ENCODE measurements at places on chromosomes 5 and 9.

- no peak for DNase-seq
Observed at GRCh38 chr9:35367451-35367850, 122.5 kb upstream of the RUSC2 start.

GRCh38 chr9:5453004-5453403 is 2.7 kb downstream of the CD274 start:
- no peak for DNase-seq

- no peak for DNase-seq
Observed at GRCh38 chr9:6641961-6642360, 3.6 kb downstream of the GLDC start.

GRCh38 chr5:5350101-5350500 is 72.4 kb upstream of the ICE1 start:
- DNase-seq: no peak

DNA sequence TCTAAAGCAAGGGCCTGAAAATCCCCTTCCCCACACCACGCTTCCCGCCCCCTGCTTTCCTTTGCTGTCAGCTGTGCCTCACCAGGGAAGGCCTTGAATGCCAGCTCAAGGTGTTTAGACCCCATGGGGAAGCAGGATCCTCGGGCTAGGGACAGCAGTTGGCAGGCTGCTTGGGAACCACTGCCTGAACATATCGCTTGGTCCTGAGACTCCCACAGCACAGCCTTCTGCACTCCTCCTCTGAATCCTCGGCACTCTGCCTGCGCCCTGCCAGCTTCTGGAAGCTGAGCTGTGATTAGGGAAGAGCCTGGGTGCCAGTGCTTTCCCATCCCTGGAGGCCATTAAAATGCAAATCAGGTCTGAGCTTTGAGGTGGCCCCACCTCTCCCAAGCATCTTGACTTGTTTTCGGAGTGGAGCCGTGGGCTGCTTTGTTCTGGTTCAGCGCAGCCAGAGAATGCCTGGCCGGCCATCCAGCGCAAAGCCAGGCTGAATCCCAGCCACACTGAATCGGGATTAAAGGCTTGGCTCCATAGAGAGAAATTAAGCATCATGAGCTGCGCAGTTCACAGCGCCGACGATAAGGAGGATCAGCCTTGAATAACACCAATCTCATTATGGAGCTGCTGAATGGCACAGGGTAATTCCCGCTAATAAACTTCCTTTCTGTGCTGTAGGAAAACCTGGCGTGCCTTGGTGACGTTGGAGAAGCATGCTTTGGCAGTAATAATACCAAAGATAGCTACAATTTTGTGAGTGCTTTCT is 40.0 kb downstream of the AMBP start:
- DNase-seq: no peak

DNA sequence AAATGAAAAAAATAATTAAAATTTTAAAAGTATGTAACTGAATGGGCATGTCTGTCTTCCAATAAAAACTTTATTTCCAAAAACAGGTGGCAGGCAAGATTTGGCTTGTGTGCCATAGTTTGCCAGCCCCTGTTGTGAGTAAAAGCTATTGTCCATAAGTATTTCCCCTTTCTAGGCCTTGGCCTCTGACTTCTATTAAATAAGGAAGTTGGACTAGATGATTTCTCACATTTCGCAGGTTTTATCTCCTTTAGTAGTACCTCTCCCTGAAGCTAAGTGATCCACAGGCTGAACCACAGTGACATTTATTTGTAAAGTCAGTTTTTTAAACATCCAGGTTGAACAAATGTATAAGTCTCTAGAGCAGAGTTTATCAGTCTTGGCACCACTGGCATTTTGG is 41.3 kb downstream of the RECK start:
- peak; percentile 70 for DNase-seq

DNA sequence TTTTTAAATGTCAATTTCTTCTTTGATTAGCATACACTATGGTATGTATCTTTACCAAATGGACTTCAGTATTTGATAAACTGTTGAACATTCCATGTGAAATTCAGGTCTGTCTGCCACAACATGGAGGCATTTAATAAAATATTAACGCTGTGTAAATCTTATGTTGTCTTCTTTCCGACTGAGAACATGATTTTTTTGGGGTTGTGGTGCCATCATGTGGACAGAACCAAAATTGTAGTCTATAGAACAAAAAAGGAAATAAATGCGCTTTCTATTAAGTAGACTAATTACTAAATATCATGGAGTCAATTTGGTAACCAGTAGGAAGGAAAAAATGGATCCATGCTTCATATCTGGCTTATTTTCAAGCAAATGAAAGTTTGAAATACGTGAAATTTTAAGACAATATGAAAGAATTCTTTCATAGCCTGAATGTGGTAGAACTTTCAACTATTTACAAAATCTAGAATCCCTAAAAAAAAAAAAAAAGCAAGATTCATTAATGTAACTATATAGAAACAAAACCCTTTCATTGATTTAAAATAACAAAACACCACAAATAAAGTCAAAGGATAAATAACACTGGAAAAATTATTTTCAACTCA is 2.8 kb upstream of the PLK2 start:
- DNase-seq: peak; percentile 79

DNA sequence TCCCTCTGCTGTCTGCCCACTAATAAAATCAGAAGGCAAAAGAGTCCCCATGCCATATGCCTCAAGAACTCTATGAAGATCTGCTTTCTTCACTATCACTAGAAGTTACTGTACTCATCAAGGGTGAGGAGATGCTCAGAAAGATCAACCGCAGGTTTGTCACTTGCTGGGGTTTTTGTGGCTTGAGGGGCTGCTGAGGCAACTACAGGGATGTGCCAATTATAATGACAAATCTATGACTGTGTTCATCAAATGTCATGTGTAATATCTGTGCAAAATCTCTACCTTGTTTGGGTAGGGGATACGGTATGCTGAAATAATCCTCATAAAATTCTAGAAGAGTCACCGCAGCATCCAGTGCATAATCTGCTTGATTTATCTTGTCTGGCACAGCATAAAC is 13.0 kb downstream of the ERAP1 start:
- no peak for DNase-seq

DNA sequence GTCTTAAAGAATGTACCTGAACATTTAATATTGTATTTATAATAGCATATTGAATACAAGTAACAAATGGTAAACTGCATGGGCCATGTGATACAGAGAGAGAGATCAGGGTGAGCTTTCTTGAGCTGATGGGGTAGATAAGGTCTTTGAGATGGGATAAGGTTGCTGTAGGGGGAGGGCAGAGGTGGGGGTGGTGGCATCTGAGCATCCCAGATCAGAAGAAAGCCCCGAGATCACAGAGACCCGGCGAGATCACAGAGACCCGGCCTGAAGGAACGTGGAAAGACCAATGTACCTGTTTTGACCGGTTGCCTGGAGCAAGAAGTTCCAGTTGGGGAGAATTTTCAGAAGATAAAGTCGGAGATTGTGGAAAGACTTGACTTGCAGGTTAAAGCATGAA is 6.6 kb downstream of the SMARCA2 start:
- no peak for DNase-seq

DNA sequence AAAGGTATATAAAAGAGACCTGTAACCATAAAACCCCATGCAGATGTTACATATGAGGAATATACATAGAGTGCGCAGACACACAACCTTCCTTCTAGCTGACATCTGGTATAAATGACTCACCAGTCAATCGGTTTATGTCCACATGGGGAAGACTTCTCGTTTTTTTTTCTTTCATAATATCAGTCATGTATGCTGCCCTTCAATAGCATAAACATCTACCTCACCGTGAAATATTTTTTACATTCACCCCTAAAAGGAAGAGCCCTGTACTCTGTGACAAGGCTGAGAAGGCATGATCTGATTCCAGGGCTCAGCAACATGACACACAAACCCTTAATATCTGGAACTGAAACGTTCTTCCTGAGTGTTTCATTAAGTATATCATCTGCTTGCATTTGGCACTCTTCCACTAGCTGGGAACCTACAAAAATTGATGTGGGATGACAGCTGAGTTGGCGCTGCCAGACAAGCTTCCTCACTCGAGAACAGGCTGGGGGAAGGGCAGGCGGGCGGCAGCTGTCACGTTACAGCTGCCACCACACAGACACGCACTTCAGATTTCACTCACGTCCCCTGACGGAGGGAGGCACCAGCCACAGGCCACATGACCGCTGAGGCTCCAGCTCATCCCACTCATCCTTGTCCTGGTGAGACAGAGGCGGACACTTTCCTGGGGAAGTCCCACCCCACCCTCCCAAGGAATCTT is 74.2 kb downstream of the SHB start:
- DNase-seq: peak; percentile 98

DNA sequence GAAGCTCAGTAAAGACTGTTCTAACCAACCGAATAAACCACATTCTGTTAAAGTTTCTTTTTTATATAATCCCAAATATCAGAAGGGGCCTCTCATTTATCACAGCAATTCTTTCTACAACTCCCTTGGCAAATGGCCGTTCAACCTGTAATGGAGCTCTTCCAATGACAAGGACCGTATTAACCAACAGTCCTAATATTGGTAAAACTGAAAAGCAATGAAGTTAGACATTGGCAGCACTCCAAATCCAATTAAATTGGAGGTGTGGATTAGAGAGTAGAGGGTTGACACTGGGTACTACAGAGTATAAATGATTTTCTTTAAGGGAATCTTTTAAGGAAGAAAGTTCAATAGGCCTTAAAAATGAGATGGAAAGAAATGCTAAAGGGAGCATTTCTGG is 842 bp downstream of the TMED7 start:
- no peak for DNase-seq

- no peak for DNase-seq
Observed at GRCh38 chr5:82560561-82560960, 282.4 kb upstream of the RPS23 start.

- no peak for DNase-seq
Observed at GRCh38 chr5:83540105-83540504, 68.6 kb downstream of the VCAN start.

GRCh38 chr9:6006749-6007057 is 8.7 kb downstream of the RANBP6 start:
- DNase-seq: peak; percentile 91

DNA sequence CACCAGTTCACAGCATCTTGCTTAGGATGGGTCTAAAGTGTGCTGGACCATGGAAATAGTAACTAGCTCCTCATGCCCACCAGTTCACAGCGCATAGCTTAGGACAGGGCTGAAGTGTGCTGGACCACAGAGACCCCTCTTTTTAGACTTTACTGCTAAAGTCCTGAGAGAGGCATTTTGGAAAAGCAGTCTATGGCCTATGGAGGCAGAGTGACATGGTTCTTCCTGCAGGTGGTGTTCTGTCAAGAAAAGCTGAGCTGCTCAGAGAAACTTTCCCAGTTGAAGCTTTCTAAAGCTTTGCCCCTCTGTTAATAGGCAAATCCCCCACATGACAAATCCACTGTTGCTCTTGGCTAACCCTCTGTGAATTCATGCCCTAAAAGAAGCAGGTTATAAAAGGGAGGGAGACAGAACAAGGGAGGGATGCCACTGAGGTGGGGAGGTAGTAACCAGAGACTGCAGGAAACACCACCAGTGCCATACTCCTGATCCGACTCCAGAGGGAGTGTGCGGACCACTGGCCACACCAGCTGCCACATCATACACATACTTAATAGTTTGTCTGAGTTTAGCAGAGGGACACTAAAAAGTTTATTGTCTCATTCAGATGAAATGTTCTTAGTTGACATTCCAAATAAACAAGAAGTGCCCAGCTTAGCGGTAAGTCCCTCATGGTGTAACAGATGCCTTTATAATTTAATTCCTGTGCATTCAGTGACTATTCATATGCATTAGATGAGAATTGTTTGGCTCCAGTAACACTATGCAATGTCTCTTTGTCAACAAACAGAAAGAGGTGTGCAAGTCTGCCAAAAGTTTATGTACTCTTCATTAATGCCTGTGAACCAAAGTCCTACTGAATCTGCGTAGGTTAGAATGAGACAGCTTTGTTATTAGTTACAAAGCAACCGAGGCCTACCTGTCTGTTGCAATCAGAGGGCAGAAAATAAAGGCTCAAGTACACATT is 236.2 kb upstream of the NFIL3 start:
- no peak for DNase-seq

DNA sequence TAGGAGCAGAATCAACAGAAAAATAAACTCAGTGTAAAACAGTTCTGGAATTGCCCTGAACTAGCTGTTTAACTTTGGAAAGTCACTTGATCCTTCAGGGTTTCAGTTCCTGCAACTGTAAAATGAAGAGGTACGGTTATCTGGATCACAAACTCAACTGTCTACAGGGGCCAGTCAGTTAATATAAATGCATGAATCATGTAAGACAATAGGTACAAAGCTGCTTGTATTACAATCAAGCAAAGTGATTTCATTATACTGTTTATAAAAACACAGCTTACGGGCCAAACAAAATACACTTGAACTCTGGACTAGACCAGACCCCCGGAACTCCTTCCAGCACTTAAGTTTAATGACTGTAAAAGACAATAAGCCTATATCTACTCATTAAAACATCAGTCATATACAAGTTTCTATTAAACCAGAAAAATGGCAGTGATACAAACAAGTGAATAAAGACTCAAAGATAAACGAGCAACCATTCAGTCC is 73.0 kb downstream of the MRPS27 start:
- DNase-seq: no peak

DNA sequence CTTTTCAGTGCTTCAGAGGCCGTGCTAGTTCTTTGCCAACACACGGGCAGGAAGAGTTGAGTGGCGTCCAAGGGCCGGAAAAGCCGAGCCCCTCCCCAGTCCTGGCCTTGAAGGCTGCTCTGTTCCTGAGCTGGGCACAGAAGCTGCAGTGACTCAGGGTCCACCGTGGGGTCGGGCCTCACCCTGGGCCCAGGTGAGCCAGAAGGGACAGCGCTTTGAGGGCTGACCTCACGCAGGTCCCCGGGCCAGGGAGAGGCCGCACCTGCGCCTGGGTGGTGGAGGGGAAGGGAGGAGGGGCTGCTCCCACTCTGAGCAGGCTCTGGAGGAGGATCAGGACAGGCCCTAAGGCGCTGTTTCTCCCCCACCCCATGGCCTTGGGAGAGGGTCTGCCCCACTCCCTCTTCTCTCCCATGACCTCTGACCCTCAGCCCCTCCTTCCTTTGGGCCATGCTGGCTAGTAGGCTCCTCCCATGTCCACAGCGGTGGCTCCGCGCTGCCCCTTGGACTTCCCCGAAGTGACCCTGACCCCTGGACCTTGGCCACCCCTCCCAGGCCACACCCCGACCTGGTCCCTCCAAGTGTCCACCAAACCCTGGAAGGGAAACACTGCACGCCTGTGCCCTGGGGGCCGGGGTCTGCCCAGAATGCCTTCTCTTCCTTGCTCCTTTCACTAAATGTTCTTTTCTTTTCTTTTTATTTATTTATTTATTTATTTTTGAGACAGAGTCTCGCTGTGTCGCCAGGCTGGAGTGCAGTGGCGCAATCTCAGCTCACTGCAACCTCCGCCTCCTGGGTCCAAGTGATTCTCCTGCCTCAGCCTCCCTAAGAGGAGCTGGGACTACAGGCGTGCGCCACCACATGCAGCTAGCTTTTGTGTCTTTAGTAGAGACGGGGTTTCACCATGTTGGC is 19.7 kb upstream of the SLC6A19 start:
- no peak for DNase-seq
